Spleen (tissue), 13 donors: ENCODE measurements at places on chromosomes 11 and 22.
A peak's percentile ranks its signal among the peaks of the same experiment; 100 is the strongest.

DNA sequence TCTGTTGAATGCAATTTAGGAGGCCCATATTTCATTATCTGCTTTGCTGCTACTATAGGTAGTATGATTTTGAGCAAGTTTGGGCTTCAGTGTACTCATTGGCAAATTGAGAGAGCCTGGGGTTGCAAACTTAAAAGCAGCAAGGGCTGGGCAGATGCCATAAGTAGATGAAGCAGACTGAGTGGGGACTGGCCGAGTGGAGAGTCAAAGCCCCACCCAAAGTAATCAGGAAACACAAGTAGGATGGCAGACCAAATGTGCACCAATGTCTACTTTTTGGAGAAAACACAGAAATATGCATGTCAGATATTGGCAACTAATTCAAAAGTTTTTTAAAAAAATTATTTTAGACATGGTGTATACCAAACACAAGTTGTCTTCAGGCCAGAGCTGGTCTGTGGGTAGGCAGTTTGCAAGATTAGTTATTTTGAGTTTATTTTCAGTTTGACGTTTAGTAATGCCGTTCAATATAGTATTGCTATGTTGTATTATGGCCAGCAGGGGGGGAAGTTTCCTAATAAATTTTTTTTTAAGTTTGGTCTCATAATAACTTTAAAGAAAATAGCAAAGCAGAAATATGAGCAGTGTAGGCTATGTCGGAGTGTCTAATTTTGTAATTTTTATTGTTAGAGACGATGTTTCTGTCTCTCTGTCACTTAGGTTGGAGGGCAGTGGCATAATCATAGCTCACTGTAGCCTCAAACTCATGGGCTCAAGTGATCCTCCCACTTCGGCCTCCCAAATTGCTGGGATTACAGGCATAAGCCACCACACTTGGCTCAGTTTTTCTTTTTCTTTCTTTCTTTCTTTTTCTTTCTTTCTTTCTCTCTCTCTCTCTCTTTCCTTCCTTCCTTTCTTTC, 105.1 kb downstream of the HIPK3 start:
- DNase-seq, result no peak

DNA sequence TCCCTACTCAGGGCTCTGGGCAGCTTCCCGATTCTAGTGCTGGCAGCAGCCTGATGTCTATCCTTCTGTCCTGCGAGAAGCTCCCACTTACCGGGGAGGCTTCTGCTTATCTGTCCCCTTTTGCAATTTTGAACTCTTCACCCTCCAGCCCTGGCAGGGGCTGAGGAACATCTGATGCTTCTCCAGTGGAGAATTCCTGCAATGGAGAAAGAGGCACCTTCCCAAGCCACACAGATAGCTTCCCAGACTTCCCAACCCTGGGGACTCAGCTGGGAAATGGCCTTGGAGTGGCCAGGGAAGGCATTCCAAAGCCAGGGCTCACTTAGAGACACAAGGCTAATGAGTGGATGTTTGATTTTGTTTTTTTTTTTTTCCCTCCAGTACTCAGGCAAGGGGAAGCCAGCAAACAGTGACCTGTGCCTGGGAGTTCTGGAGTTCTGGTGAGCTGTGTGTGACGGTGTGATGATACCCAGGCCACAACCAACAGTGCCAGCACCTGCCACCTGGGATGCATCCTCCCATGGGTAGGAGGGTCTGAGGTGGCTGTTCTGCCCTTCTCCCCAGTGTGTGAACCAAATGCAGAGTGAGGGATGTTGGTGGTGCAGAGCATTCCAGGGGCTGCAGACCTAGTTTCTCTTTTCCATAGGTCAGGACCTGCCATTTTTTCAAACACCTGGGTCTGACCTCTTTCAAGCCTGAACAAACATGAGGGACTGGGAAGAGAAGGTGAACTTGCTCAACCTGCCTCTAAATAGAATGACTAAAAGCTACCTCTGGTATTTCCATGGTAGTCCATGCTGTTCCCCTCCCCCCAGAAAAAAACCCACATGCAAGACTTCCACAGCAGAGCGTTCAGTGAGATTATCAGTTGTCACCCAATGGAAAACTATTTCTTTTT, 95.1 kb downstream of the CCDC81 start:
- no peak for DNase-seq

- DNase-seq, result no peak
Measured at GRCh38 chr11:128412847-128413791, 174.2 kb downstream of the ETS1 start.

GRCh38 chr11:206526-207207, 532 bp downstream of the BET1L start:
- DNase-seq, result peak; percentile 86

DNA sequence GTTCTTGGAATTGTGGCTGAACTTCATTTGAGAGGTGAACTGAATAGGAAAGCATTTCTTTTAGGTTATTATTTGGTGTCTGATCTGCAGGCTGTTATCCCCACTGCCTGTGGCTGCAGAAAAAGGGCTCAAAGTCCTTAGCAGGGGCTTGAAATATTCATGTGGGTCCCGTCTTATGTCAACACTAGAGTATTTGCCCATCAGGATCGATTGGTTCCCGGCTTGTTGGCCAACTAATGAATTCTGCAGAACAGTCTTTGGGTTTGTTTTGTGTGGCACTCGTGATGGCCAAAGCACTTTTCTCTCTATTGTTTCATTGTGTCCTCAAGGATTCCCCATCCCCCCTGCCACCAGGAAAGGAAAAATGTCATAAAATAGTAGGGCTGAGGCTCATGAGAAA, 211.9 kb downstream of the MYO18B start:
- DNase-seq, result no peak

GRCh38 chr22:50298937-50299784, 8.3 kb downstream of the PLXNB2 start:
- no peak for DNase-seq

GRCh38 chr11:19345519-19345847, 104.7 kb upstream of the E2F8 start:
- DNase-seq, result peak; percentile 77

GRCh38 chr11:66014804-66015453, 3.1 kb downstream of the CST6 start:
- DNase-seq, result no peak

GRCh38 chr11:96130061-96130620, 206.2 kb upstream of the MTMR2 start:
- no peak for DNase-seq

DNA sequence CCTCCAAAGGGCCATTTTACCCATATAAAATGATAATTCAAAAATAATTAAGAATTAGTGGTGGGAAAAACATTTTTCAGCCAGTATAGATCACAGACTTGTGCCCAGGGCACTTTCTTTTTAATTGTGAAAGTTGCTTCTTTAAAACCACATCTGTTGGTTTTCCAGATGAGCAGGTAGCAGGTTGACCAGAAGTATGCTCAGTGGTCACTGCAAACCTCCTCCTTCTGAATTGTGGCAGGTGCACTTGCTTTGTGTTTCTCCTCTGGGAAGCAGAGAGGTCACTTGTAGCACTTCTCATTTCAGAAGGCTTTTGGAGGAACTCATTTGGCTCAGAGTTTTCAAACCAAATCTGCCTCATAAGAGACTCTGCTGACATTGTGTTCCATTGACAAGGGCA, 24.6 kb upstream of the CWF19L2 start:
- no peak for DNase-seq

DNA sequence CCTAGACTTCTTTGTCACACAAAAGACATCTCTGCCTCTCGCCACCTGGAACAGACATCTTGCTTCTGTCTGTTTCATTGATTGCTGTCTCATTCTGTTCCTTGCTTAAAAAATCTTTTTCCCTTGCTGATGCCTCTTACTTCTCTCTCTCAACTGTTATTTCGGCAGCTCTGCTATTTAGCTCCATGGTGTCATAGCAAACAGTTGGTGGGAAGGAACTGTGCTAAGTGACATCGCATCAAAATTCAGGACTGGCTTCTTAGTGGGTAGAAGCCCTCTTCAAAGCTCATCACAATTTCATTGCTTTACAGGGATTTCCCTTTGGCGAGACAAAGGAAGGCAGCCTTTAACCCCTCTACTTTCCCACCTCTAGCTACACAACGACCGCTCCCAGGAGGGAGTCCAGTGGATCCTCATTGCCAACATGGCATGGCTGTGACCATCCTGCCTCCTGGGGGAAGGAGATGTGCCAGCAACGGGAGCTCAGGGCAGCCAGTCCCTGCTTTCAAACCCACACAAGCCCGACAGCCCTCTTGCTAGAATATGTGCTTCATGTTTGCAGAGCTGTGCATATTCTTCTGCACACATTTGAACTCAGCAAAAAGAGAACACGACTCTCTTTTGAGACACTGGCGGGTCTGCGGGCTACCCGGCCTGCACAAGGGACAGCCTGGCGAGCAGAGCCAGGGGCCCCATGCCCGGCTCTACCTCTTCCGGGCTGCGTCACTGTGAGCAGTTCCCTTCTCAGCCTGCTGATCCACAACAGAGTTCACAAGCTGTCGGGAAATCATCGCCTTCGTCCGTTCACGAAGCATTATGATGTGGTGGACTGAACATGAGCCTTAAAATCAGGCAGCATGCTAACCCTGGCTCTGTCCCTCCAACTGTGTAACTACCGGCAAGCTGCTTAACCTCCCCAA, 51.1 kb upstream of the JAM3 start:
- peak; percentile 59 for DNase-seq

- DNase-seq, result no peak
Measured at GRCh38 chr22:24590596-24591173, 2.2 kb downstream of the LRRC75B start.

GRCh38 chr22:50271519-50271970, 1.4 kb upstream of the MAPK11 start:
- peak; percentile 88 for DNase-seq

DNA sequence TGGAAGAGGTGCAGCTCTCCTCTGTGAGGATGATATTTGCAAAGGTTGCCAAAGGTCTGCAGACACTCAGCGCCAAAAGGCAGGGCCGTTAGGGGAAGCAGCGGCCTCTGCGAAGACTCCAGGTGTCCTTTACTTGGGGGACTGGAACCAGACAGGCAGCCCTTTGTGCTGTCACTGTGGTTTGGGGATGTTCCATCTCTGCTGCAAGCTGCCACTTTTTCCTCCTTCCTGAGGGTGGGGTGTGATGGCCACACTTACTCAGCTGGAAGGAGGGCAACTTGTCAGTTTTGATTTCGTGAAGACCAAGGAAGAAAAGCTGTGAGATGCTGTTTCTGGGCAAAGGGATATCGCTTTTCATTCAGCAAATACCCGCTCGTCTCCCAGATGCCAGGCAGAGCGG, 96.5 kb upstream of the PRR5 start:
- DNase-seq, result no peak

GRCh38 chr11:100727410-100727809, 40.3 kb downstream of the ARHGAP42 start:
- no peak for DNase-seq
